A549 treated with DMSO at 1 μM for 4 hours (cell line): ENCODE measurements at places on chromosomes 1 and 21. TPM values are rescaled to one million over a fixed set of nuclear protein-coding genes. Genes with fewer than 3 reads are reported as not detected.

Gene ACTL8
- total RNA-seq, result 1.7 to 2.0 TPM (median 1.8 TPM) in 5 replicates

Gene SELENBP1
- 5.8 to 6.2 TPM (median 5.8 TPM) in 5 replicates for total RNA-seq

Gene C1QTNF12
- 0.97 to 1.7 TPM (median 1.5 TPM) in 5 replicates for total RNA-seq

Gene PARK7
- 330 to 364 TPM (median 337 TPM) in 5 replicates for total RNA-seq

Gene KISS1
- total RNA-seq, result 0.17 to 1.3 TPM (median 0.38 TPM) in 5 replicates

Gene TPTE
- not detected in 5 replicates for total RNA-seq

Gene GBP7
- not detected in 5 replicates for total RNA-seq

Gene ANKRD45
- 0.06 to 0.17 TPM (median 0.16 TPM) in 4 of 5 replicates, not detected in the other for total RNA-seq

Gene EDN2
- 2.8 to 4.8 TPM (median 3.7 TPM) in 5 replicates for total RNA-seq

Gene FAM110D
- total RNA-seq, result 0.03 to 0.07 TPM (median 0.04 TPM) in 3 of 5 replicates, not detected in the others

Gene CCT8
- total RNA-seq, result 184 to 205 TPM (median 194 TPM) in 5 replicates

Gene NBPF10
- 0.55 to 0.76 TPM (median 0.61 TPM) in 5 replicates for total RNA-seq

Gene KCNQ4
- 0.17 to 0.25 TPM (median 0.17 TPM) in 5 replicates for total RNA-seq

Gene PROX1
- 0.05 to 0.46 TPM (median 0.06 TPM) in 4 of 5 replicates, not detected in the other for total RNA-seq

Gene GBP4
- 0.02 to 0.05 TPM (median 0.02 TPM) in 3 of 5 replicates, not detected in the others for total RNA-seq

Gene ANKRD34A
- total RNA-seq, result 0.17 to 0.69 TPM (median 0.23 TPM) in 5 replicates

Gene IGSF21
- total RNA-seq, result not detected in 5 replicates

Gene KCNE2
- not detected in 5 replicates for total RNA-seq

Gene TAS1R1
- not detected in 5 replicates for total RNA-seq

Gene L1TD1
- total RNA-seq, result not detected in 5 replicates
